HT-29 (cell line): ENCODE measurements at places on chromosomes 11 and 22.

GRCh38 chr11:61880454-61880853 lies 10.9 kb downstream of the FADS3 start:
- DNase-seq, result no peak

- no peak for DNase-seq
Measured at GRCh38 chr11:73245461-73245860, 26.7 kb upstream of the P2RY6 start.

- DNase-seq, result no peak
Measured at GRCh38 chr22:30868663-30869385, 99.8 kb downstream of the MORC2 start.

- DNase-seq, result no peak
Measured at GRCh38 chr11:58451585-58451984, 9.5 kb upstream of the OR5B12 start.

- DNase-seq, result no peak
Measured at GRCh38 chr22:23673826-23674690, 16.8 kb upstream of the RGL4 start.

DNA sequence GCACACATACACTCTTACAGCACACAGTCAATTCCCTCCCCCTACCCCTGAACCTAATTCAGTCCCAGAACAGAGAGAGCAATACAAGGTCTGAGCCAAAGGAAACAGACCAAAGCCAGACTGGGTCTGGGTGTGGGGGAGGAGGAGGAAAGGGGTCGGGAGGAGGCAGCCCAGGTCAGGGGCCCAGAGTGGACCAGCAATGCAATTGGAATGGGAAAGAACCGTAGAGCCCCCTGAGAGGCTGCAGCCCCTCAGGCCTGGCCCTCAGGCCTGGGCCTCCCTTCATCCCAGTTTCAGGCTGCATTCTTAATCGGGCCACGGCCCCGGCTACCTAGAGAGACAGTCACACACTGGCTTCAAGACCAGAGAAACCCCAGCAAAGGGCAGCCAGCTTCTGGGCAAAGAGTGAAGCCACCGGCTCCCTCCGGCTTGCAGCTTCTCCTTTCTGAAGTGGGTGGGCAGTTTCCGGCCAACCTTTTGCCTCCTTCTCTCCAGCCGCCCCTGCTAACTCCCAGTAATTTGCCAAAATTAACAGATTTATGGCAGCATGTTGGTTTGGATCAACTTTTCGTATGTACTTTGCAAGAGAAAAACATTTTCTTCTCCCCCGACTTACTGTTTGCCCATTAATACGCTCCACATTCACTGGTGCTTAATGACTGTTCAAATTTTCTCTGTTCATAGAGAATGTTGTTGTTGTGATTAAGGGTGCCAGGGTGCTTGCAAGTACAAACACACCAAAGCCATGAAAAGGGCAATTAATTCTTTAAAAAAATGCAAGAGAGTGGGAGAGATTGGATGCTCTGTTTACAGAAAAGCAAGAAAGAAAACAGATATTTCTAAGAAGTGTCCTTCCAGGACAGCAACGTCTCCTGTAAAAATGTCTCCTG lies 488.3 kb downstream of the MN1 start:
- no peak for DNase-seq

GRCh38 chr11:130369713-130370112 lies 55.0 kb upstream of the ZBTB44 start:
- no peak for DNase-seq

DNA sequence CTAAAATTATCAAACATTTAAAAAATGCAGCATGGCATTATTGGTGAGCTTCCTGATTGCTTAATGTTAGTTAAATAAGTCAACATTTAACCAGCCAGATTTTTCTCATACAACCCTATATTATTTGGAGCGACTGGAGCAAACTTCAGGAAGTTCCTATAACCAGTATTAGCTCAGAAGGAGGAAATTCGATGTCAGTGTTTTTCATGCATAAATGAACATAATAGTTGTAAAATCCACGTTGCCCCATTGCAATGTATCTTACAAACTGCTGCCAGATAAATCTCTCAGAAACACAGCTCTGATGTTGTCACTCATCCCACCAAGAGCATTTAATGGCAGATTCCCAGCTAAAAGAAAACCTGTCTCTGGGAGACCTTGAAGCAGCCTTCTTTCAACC lies 278.5 kb downstream of the CASP12 start:
- DNase-seq, result no peak

GRCh38 chr11:37999171-37999570 lies 1401.1 kb upstream of the RAG2 start:
- no peak for DNase-seq
